ENCODE measurements at places on chromosomes 6 and 20.

DNA sequence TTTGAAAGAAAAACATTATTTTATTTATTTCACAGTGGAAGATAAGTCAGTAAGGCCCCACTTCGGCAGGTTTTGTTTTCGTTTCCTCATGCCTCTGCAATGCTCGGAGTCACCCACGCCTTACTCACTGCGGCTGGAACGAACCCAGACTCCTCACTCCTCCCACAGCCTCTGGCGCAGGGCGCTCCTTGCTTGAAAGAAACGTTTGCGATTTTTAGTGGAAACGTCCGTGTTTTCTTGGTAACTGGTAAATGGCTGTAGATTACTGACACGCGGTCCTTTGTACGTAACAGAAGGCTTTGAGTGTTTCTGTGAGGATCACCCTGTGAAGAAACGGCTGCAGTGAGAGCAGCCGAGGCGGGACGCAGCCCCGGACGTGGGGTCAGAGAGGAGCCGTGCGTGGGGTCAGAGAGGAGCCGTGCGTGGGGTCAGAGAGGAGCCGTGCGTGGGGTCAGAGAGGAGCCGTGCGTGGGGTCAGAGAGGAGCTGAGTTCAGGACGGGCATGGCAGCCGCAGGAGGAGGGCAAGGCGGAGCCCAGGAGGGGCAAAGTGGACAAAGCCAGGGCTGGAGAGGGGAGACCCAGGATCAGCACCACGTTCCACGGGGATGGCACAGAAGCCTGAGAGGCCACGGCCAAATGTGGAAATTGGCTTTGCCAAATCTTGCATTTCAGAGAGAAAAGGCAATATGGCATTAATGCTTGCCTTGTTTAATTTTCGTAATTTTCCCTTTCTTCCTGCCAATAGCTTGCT, 198.6 kb upstream of the THBS2 start:
- no peak for DNase-seq

DNA sequence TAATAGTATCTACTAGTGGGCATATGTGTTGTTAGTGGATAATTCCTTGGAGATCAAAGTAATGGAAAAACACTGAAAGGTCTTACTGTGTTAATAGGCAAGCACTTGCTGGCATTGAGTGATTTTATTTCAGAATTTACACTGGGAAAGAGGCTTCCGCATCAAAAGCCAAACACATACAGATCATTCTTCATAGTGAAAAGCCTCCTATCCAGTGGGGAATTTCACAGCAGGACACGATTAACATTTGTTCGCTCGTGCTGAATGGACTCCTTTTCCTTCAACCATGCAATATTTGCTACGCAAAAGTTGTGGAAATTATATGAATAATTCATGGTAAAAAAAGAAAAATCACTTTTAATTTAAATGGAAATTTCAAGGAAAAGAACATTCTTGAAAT, 26.4 kb downstream of the GABRR1 start:
- no peak for DNase-seq

- no peak for DNase-seq
Observed at GRCh38 chr6:139972116-139972515, 597.7 kb upstream of the CITED2 start.

DNA sequence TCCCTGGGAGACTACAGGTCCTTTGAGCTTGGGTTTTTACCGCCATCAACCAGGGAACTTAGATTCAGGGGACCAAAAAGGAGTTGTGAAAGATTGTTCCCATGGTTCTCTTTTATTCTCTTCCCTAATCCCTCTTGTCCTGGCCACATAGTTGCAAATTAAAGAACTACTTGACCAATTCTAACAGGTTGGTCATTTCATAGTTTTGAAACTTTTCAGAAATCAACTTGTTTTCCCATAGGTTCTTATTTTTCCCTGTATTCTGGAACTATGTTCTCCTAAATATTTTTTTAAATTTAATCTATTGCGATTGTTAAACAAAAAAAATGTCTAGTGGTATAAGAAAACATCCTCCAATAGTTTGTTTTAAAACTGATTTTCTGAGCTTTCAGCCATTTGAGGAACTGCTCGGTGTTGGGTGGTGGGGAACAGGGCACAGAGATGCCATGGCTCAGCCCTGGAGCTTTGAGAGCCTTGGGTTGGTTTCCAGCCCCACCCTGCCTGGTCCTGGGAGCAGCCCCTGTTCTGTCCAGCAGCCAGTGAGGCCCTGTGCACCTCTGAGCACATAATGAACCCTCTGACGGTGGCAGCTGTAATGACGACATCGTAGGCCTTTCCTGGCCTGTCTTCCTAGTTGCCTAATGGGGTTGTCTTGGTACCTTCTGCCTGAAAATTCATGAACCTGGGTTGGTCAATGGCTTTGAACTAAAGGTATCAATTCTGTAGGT, 53.5 kb downstream of the TBC1D7 start:
- no peak for DNase-seq

DNA sequence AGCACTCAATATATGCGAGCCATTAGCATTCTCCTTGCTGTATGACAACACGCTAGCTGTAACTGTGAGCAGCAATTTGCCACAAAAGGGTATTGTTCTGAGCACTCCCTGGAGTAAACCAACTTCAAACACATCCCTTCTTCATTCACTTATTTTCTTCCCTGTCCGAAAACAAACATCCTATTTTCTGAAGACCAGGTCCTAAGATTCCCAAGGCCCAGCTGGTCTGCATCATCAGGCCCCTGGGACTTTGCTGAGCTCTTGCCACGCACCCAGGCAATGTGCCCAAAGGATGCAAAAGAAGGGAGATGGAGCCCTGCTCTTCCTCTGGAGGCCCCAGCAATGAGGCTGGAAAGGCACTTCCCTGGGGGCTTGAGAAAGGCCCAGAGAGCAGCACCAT, 118.1 kb downstream of the PREX1 start:
- DNase-seq, result no peak

- DNase-seq, result no peak
Observed at GRCh38 chr6:165081944-165082532, 227.4 kb downstream of the C6orf118 start.

DNA sequence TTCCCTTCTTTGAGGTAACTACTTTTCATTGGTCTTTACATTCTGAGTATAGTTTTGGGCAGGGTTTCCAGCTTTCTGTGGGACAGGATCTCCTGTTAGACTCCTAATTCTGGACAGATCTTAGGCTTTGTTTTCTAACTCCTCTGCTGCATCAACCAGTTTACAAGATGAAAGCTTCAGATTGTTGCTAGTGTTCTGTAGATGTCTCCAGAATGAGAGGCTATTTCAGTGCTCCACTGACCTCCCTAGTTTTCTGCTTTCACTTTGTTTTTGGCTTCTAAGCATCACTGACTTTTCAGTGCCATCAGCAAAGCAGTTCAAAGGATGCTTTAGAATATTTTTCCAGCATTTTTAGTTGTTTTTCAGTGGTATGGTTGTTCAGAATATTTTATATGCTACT, 101.4 kb downstream of the LIN28B start:
- no peak for DNase-seq

DNA sequence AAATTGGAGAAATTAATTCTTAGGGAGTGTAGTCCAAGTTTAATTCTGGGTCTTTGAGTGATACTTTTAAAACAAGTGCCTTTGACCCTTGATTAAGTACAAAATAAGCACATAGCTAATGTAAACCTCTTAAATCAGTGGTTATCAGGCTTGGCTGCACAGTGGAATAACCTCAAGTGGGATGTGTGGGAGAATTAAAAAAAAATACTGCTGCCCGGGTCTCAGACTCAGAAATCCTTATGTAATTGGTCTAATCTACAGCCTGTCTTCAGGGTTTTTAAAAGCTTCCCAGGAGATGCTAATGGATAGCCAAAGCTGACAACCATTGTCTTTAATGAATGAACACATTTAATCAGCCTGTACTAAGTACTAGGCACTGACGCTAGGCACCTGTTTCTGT, 28.5 kb upstream of the TMEM14A start:
- DNase-seq, result no peak

DNA sequence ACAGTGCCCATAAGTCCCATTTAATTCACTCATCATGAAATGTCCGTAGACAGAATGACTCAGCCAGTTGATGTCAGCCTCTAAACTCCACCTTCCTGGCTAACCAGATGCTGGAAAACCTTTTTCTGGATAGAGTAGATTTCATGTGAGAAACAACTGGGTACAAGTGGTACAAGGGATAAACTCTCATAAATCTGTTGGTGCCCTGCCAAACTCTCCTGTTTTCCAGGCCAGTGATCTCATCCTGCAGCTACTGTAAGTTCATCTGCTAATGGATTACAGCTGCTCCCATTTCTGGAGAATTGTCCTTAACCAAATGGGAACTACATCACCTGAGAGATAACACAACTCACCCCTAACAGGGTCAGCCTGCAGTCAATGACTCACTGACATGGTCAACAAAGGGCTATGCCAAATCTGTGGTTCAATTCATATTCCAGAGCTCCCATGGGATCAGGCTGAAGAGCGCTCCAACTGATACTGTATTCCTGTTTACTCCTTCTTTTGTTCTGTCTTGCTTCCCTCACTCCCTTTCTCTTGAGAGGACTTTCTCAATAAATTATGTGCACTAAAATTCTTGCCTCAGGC, 210.1 kb upstream of the HDDC2 start:
- no peak for DNase-seq

GRCh38 chr6:37565267-37566110, 65.8 kb upstream of the CCDC167 start:
- DNase-seq, result no peak

DNA sequence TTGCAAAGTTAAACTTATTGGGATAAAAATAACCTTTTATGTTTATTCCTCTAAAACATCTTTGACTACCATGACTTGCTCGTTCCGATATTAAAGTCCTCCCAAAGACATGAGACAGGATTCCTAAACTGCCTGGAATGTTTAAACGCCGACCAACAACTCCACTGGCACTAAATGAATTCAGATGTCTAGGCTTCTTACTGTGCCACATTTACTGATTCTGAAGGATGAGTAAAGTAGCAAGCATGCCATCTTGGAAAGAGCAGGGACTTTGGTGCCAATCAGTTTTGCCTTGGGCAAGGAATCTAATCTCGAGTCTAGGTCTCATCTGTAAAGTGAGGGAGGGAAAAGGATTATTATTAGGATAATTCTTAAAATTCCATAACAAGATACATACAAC, 25.3 kb downstream of the MBOAT1 start:
- no peak for DNase-seq

DNA sequence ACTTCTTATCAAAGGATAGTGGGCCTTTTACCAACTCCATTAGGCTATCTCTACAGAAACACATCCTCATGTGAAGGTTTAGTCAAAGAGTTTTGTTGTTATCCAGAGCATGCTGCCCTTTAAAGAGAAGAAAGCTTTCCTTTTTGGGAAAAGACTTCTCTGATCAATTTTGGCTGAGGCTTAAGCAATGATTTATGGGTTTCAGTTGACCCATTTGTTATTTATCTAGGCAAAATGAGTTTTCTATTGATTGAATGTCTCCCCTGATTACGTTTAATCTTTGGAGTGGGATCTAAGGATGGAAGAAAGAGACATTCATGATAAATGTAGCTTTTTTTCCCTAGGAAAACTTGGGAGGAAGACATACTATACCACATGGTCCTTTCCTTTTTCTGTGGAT, 326.6 kb upstream of the JAG1 start:
- DNase-seq, result no peak

GRCh38 chr20:19995220-19995863, 21.8 kb upstream of the NAA20 start:
- no peak for DNase-seq

- DNase-seq, result no peak
Observed at GRCh38 chr6:34562861-34563512, 6.9 kb upstream of the SPDEF start.

DNA sequence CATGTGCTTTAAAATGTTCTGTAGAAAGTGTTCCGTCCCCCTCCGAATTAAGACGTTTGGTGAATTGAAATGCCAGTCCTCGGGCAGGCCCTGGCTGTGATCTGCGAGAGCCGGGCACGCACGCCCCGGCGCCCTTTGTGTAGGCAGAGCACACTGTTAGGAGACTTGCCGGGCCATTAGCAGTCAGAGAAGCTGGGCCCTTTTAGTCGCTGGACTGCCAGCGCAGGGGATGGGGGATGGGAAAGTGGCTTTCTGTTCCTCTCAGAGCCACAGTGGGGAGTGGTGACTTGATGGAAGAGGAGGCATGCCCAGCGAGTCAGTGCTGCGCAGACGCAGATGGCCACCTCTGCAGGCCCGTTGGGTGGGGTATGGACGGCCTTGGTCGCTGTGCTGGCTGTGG, 2.2 kb downstream of the PPP1R3G start:
- no peak for DNase-seq

- DNase-seq, result no peak
Observed at GRCh38 chr6:46323966-46324622, 153.3 kb upstream of the ENPP5 start.

GRCh38 chr6:28215425-28215824, 9.7 kb upstream of the ZSCAN9 start:
- DNase-seq, result no peak

GRCh38 chr6:110800839-110801196, 14.5 kb downstream of the CDK19 start:
- no peak for DNase-seq

GRCh38 chr6:128290221-128290620, 230.2 kb downstream of the PTPRK start:
- DNase-seq, result no peak

GRCh38 chr6:169885131-169885530, 133.7 kb downstream of the ERMARD start:
- DNase-seq, result no peak

GRCh38 chr20:38218566-38218885, 42.0 kb downstream of the KIAA1755 start:
- DNase-seq, result no peak

DNA sequence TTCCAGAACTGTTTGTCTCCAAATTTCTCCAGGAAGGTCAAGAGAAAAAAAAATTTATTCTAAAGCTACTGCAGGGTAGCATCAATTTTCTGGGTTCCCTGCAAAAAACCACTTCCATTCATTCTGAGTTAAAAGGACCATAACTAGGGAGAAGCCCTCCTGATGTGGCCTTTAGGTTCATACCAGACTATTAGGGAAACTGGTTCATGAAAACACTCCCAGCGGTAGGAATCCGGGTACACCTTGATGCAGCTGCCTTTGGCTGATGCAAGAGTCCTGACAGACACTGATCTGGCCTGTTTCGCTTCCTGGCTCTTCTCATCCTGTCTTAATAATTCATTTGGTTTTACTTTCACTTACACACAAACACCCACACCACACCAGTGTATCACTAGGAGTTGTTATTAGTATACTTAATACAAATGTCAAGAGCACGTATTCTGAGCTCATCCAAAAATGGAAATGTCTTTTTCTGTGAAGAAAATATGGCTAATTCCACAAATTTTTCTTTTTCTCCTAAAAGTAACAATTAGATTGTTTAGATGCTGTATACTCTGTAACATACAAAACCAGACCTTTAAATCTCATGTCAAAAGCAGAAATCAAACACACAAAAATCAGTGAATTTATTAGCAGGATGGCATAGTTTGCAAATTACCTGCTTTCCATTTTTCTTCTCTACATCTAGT, 38.4 kb upstream of the ARHGAP18 start:
- DNase-seq, result peak; percentile 77

GRCh38 chr6:150327117-150327774, 41.6 kb upstream of the IYD start:
- no peak for DNase-seq

- peak; percentile 58 for DNase-seq
Observed at GRCh38 chr6:31763619-31763940, 1.1 kb downstream of the SAPCD1 start.
